ENCODE measurements at places on chromosomes 3 and 15.

DNA sequence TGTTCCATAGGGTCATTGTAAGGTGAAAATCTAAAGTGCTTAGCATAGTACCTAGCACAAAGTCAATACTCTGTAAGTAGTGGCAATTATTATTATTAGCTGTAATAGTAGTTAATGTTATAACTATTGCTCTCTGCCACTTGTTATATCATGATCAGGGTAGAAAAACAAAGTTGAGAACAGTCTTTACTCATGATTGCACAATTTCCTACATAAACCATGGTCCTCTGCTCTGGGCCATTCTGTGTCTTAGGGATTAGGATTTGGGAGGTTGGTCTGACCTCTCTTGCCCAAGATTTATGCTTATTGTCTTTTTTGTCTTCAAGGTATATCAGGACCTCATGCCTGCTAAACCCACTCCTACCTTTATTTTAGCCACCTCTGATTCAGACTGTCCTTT, 4.3 kb upstream of the LRRC58 start:
- DNase-seq: no peak

GRCh38 chr15:101256757-101257156, 4.9 kb upstream of the CHSY1 start:
- no peak for DNase-seq

GRCh38 chr3:195544634-195545033, 1.5 kb upstream of the PPP1R2 start:
- no peak for DNase-seq

DNA sequence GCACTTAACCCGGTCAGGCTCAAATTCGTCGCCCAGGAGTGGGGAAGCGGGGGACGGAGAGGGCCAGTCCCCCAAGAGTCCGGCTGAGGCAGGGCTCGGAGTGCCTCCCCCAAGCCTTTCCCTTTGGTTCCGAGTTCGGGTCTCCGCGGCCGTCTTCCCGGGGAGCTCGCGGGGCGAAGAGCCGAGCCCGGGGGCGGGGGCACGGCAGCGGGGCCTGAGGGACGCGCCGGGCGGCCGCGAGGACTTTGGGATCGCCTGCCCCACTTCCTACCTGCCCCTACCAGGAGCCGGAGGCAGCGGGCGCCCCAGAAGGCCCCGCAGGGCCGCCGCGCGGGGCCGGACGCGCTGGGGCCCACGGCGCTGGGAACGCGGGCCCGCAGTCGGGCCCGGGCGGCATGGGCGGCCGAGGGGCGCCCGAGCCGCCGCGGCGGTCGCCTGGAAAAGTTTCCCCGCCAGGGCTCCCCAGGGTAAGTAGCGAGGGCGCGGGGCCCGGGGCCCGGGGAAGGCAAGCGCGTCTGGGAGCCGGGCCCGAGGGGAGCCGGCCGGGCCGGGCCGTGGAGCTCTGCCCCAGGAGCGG, 2.8 kb downstream of the FURIN start:
- DNase-seq: no peak

DNA sequence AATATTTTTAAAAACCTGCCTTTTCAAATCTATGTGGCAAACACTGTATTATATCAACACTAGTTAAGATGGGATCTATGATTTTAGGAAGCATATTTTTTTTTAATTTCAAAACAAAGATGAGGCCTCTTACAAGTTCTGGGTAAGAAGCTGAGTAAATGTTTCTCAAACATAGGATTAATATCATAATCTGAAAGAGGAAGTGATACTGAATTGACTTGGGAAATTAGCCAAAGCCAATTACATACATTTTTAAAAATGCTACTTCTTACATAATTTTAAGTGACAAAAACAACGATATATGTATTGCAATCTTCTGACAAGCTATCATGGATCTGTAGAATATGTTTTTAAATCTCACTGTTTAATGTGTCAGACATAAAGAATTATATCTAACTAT, 135.1 kb upstream of the UBP1 start:
- DNase-seq: no peak

DNA sequence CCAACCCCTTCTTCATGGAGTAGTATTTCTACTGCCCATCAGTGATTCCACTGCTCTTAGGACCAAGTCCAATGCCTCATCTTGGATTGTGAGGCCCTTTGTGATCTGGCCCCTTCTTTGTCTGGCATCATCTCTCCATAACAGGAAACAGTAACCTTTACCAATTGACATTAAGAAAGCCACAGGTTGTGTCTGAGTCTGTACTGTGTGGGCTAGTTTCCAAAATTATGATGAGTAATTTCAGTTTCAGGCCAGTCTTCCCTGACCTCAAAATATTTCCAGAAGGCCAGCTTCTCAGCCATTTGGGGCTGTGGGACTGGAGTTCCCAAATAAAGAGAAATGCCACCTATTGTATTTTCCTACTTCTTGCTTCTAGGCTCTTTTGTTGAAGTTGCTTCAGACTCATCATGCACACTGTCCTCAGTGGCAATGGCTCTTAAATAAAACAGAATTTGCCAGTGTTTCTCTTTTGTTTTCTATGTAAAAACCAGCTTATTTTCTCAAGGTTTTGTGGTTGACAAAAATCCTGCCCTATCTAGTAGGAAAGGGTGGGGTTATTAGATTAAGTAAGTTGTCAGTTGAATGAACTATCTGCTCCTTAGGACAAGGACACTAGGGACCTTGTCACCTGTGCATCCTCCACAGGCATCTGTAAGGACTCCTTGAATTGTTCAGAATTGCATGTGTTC, 47.0 kb upstream of the ACKR4 start:
- DNase-seq: no peak
